Pancreas (tissue), 10 donors: ENCODE measurements at places on chromosomes 3 and 15. TPM values are rescaled to one million over a fixed set of nuclear protein-coding genes. Genes with fewer than 3 reads are reported as not detected.

COL7A1 gene
- total RNA-seq: 1.6 TPM

GOLGA6L7 gene
- total RNA-seq: not detected

DUOXA2 gene
- total RNA-seq: not detected

FGD5 gene
- total RNA-seq: 4.3 TPM

SAMMSON gene
- not detected for total RNA-seq

EMC7 gene
- total RNA-seq: 25.8 TPM

INSYN1 gene
- 1.4 TPM for total RNA-seq

C15orf39 gene
- total RNA-seq: 14.4 TPM

GOLGA8T gene
- total RNA-seq: not detected

SCN5A gene
- total RNA-seq: 0.39 TPM

ZNF609 gene
- 14.4 TPM for total RNA-seq

ISL2 gene
- not detected for total RNA-seq
